HFFc6 (cell line): ENCODE measurements at places on chromosomes 16 and 17.

GRCh38 chr16:48318630-48319029 lies 66.6 kb downstream of the SIAH1 start:
- DNase-seq: peak; percentile 13

GRCh38 chr16:54843424-54843750 lies 87.3 kb upstream of the IRX5 start:
- no peak for DNase-seq

DNA sequence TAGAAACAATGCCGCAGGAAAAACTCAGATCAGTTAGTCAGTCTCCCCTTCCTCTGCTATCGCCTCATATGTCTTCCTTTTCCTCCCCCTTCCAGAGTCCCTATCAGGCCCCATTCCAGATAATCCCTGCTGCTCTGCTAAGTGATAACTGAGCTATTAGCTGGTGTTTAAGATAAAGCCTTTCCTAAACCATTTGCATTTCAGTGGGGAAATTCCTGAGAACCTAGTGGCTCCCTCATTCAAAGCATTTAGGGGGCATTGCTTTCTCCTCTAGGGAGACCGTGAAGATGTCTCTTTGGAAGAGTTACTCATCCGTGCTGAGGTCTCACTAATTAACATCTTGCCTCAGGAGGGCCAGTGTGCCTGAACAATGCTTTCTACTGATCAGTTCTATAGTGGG lies 401.6 kb downstream of the NPIPA7 start:
- DNase-seq: no peak

DNA sequence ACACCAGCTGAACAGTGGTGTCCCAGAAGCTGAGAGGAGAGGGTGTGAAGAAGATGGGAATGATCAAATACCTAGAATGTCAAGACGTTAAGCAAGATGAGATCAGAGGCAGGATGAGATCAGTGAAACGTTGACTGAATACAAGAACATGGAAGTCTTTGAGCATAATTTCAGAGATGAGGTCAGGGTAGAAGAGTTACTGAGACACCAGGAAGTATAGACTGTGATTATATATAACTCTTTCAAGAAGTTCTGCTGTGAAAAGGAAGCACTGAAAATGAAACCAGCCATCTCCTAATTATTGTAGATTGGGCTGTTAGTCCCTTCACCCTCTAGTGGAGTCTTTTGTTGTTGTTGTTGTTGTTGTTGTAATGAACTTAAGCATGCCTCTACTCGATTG lies 9.1 kb downstream of the SHCBP1 start:
- no peak for DNase-seq

GRCh38 chr16:78715673-78716072 lies 616.2 kb downstream of the WWOX start:
- no peak for DNase-seq

- DNase-seq: no peak
Measured at GRCh38 chr16:16917191-16917785, 538.3 kb downstream of the NPIPA7 start.

DNA sequence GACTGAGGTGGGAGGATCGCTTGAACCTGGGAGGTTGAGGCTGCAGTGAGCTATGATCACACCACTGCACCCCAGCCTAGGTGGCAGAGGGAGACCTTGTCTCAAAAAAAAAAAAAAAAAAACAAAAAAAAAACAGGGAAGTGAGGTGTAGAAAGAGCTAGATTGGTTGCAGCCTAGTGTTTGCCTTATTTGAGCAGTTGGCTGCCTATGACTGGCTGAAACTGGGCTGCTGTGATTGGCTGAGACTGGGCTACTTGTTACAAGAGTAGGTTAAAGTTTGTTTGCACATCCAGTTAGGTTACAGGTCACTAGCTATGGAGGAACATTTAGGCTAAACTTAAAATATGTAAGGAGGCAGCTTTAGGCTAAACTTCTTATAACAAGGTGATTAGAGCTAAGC lies 5.7 kb downstream of the DHRS7B start:
- DNase-seq: no peak

- DNase-seq: no peak
Measured at GRCh38 chr16:87780385-87780989, 14.7 kb upstream of the KLHDC4 start.

- no peak for DNase-seq
Measured at GRCh38 chr17:77778636-77779489, 179.6 kb upstream of the TNRC6C start.

DNA sequence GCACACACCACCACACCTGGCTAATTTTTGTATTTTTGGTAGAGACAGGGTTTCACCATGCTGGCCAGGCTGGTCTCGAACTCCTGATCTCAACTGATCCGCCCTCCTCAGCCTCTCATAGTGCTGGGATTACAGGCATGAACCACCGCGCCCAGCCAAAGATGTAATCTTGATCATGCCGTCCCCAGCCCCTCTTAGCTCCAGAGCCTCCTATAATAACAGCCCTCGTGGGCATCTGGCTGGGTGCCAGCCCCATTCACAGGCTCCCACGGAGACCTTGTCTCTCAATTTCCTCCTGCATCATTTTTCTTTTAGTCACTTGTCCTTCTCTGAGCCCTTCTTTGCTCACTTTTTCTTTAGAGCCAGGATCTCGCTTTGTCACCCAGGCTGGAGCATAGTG lies 94.2 kb downstream of the KATNIP start:
- DNase-seq: no peak

- DNase-seq: no peak
Measured at GRCh38 chr17:39533891-39534290, 72.6 kb downstream of the CDK12 start.

- no peak for DNase-seq
Measured at GRCh38 chr16:47721006-47721637, 260.0 kb downstream of the PHKB start.

DNA sequence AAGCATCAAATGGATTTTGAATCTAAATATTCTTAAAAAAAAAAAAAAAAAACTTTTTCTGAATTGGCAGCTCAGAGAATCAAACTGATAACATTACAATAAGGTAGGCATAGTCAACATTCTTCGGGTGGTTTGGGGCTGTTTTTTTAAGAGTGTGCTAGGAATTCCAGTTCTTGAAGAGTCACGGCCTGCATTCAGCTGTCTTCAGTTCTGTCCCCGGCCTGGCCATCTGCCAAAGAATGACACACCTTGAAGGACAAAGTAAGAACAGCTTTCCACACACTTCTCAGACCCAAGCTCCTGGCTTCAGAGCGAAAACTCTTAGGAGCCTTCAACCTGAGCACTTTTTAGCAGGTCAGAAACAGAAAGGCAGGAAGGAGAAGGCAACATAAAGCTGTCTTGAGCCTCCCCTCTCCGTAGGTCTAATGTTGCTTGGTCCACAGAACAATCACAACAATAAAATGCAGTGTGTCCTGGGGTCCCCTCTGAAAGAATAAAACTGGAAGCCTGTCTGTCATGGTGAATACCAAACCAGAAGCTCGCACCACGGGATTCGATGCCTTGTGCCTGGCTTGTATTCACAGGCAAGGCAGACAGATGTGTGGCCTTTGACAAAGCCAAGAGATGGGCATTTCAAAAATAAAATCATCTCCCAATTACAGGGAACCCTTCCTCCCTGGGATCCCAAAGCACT lies 524.4 kb upstream of the ZFHX3 start:
- no peak for DNase-seq

DNA sequence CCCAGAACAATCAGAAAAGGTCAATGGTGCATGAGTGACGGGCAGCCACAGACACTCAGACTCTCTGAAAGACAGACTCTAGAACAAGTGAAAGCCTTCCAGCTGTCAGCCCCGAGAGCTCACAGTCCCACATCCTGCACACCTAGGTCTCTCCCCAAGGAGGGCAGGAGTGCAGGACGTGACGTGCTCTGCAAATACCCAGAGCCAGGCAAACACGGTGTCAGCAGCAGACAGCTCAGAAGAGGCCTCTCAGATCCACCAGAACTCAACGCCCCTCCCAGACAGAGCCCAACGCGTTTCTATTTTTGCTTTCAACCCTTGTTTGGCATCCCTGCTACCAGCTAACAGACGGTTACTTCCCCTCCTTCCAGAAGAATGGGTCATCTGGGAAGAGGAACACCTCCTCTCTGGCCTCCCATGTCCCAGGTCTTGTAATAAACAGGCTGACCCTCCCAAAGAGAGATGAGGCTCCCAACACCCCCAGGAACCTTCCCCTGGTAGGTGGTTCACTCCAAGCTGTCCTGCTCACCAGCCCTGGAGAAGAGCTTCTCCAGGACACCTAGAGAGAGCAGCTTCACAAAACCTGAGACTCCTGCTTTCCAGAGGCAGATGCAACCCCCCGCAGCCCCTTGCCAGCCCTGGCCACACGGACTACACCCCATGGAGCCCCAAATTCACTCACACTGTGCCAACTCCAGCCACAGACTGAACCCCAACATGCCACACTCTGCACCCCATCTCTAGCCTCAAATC lies 7.6 kb downstream of the PITPNM3 start:
- no peak for DNase-seq

GRCh38 chr16:20866145-20866772 lies 33.9 kb downstream of the DCUN1D3 start:
- DNase-seq: peak; percentile 81
